Fibroblast of upper back skin (primary cell): ENCODE measurements at places on chromosomes 3 and 15.
A peak's percentile ranks its signal among the peaks of the same experiment; 100 is the strongest.

GRCh38 chr15:31004220-31004733, 12.8 kb upstream of the MTMR10 start:
- DNase-seq = peak; percentile 56

- DNase-seq = peak; percentile 70
Observed at GRCh38 chr3:74651292-74651691, 36.8 kb upstream of the CNTN3 start.

GRCh38 chr15:24772686-24773373, 97.3 kb downstream of the NPAP1 start:
- peak; percentile 81 for DNase-seq

DNA sequence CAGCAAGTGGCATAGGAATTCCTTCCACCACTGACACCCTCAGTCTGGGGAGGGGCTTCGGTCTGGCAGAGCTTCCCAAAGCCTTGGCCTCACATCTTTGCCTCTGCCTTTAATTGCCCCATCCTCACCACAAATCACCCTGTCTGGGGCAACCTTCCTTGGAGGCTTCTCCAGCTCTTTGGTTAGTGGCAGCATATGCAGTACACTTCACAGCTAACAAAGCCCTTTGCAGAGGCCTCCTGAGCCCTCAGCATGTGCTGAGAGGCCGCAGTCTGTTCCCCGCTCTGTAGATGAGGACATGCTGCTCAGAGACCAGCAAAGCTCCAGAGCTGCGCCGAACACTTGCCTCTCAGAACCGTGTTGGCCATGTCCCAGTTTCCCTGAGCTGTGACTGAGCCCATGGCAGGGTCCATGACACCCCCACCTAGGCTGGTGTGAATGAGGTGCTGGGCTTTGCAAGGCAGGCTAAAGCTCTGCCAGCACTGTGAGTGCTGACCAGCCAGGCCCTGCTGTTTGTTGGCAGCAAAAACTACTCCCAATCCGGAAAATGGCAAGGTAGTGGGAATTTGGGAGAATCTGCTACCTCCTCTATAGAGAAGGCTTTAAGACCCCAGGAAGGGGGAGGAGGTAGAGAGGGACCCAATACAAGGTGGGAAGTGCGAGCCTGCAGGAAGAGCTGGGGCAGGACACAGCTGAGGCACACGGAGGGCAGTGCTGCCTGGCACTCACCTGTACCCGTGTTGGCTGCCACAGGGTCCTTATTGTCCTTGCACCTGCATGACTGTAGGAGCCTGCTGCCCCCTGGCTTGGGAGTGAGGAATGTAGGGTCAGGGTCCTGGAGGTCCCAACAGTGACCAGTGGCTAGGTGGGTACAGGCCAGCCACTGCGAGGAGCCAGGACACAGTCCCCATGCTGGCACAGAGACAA, 8.4 kb upstream of the KLF15 start:
- no peak for DNase-seq

DNA sequence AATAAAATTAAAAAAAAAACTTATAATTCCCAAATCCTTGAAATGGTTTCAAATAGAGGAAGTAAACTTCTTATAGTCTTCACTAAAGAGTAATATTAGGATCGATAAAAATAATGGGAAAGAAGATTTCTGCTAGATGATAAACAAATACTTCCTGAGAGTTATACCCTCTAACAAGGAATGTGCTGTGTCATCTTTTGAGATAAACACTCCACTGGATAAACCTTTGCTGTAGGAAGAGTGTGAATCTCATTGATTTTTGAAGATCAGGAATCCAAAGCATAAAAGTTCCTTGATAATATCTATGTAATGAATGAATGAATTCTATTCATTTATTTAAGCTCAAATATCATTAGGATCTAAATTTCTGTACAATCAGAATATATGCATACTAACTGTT, 161.0 kb upstream of the GBE1 start:
- DNase-seq = no peak

- no peak for DNase-seq
Observed at GRCh38 chr15:100707229-100707628, 104.8 kb downstream of the ASB7 start.

- no peak for DNase-seq
Observed at GRCh38 chr3:184561913-184562877, 610 bp downstream of the EPHB3 start.

- peak; percentile 47 for DNase-seq
Observed at GRCh38 chr3:138455801-138456716, 21.6 kb downstream of the ESYT3 start.

DNA sequence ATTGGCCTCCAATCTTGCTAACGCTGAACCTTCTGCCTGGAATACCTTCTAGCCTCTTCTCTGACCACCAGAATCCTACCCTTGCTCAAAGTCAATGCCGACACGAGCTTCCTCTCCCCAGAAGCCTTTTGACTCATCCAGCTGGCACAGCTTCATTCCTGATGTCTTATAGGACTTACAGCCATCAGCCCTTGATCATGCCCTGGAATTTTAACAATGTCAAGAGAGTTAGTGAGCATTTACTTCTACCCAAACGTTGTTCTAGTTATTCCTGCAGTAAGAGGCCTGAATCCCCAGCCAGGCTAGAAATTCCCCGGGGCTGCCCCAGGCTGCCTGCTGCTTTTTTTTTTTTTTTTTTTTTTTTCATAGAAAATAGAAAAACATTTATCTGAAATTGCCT, 3.9 kb downstream of the CYP1A2 start:
- DNase-seq = peak; percentile 72

GRCh38 chr15:69729167-69729748, 276.6 kb downstream of the RPLP1 start:
- DNase-seq = no peak
